ENCODE measurements at places on chromosomes 11 and 22. TPM values are rescaled to one million over a fixed set of nuclear protein-coding genes. Genes with fewer than 3 reads are reported as not detected.

The C11orf52 gene
- total RNA-seq, result not detected

GRCh38 chr11:11969380-11970215, 38.8 kb downstream of the DKK3 start:
- peak; percentile 71 for DNase-seq

DNA sequence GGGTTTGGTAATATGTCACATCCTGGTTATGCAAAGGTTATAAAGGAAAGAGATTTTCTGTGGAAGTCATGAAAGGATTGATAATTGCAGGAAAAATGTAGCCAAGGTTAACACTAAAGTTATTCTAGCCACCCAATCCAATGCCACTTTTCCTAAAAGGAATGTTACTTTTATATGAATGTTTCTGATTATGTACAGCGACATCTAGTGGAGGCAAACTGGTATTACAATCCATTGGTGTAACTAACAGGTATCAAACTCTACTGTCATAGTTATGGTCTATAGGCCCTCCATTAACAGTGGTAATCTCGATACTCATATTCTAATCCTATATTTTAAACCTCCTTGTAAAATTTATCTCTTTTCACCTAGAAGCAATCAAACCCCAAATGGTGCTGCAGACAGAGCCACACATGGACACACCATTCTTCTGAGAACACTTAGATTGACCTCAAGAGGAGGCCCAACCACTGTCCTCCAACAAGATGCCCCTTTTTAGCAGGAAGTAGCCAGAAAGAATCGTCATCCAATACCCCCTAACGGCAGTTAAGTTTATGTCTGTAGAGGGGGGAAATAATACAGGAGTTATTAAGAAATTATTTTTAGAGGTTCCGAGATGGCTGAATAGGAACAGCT, 74.9 kb upstream of the RAG2 start:
- DNase-seq, result no peak

DNA sequence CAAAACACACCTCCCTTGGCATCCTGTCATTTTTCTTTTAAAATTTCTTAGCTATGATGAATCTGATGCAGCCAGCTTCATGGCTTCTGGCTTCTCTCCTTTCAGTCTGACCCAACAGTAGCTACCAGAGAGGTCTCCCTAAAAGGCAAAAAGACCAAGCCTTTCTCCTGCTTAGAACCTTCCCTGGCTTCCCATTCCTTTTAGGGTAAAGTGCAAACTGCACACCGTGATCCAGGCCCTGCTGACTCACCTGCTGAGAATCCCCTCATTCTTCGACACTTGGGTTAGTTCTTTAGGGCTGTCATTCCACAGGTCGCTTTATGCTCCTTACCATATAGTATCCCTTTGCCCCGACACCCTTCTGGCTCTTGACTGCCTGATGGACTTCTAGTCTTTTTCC, 362.4 kb downstream of the MIAT start:
- no peak for DNase-seq

The STX5 gene
- 31.6 TPM for total RNA-seq

The USP2 gene
- total RNA-seq, result 1.7 TPM

GRCh38 chr11:95289378-95290101, 58.5 kb upstream of the SESN3 start:
- DNase-seq, result no peak

DNA sequence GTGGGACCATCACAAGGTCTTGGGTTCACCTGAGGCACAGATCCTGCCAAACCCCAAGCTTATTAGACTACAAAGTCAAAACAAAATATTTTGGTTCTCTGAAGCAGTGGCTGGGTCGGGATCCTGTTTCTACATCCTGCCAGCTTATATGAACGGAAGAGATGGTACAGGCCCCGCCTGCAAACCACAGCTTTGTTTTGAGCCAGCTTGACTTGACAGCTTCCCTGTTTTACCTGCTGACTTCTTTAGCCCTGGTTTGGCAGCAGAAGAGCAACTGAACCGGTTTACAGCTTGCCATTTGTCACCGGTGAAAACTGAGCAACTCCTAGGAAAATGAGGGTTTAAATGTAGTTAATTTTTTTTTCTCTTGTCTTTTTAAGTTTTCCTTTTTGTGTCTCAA, 11.4 kb downstream of the PACS1 start:
- DNase-seq, result peak; percentile 73

DNA sequence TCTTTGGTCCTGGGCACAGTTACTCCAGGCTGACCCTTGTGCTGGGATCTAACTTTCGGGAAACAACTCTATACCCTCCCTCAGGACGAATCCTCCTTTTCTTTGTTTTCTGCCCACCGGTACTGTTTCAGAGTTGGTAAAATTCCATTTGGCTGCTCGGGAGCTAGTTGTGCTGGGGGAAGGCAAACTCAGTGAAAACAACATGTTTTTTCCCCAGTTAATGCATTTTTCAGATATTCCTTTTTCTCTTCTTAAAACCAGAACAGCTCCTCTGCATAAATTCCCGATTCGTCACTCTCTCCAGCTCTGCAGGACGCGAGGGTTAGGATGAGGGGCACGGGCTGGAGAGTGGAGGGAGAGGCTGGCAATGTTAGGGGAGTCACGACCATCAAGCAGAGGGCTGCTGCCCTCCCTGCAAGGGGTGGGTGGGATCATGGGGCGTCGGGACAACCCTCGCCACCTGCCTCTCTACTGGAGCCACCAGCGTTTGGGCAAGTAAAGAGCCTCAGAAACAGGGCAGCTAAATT, 31.3 kb downstream of the LRRC10B start:
- DNase-seq, result no peak

- DNase-seq, result peak; percentile 63
Observed at GRCh38 chr22:46964773-46965550, 202.5 kb downstream of the TBC1D22A start.

The PATE4 gene
- not detected for total RNA-seq

GRCh38 chr22:26806445-26807175, 149.2 kb downstream of the MIAT start:
- DNase-seq, result no peak

DNA sequence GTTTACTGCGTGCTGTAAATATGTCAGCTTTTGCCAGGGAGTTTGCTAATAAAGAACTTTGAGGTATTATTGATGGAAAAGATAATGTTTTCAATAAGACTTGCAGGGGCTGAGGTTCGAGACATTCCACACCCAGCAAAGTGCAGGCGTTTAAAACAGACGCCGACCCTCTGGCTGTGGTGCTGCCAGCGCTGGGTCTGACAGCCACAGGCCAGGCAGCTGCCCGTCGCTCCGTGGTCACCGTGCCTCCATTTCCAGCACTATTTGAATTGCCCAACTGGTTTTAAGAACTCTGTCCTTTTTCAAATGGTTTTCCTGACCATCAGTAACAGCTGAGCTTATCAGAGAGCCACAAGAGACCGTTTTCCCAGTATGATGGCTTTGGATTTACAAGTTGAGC, 28.1 kb upstream of the ALX4 start:
- no peak for DNase-seq

The TTC28 gene
- total RNA-seq, result 71.8 TPM

- DNase-seq, result no peak
Observed at GRCh38 chr22:19661156-19661555, 53.1 kb upstream of the SEPTIN5 start.

DNA sequence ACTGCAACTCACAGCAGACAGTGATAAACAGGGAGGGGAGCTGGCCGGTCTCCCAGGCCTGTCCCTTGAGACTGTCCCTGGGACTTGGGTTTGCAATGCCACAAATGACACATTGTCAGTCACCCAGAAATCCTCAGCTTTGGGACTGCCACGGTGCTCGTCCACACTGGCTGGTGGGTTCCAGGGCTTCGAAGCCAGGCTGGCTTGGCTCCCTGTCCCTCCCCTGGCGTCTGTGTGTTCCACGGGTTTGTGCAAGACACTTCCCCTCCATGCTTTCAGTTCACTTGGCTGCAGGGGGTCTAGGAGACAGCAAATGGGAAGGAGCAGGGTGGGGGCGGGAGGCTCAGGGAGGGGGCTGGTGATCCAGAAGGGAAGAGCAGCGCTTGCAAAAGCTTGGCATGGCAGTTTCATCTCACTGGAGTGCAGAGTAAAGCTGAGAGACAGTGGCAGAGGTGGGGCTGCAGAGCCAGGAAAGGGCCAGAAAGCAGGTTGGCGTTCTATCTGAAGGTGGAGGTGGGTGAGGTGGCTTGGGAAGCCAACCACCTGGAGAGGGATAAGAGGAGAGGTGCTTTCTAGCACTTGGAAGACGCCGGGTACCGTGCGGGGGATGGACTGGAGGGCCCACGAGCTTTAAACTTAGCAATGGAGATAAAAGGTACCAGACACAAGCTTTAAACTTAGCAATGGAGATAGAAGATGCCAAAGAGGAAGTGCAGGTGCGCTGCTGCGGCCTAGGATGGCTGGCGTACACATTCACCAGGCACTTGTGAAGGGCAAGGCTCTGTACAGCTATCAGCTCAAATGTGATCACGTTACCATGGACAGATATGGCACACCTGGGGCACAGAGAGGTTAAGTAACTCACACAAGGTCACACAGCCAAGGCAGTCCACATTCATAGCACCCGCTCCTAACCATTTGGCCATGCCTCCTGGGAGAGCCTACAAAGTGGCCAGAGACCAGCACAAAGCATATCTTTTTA, 86.4 kb upstream of the SHISAL1 start:
- DNase-seq, result no peak

DNA sequence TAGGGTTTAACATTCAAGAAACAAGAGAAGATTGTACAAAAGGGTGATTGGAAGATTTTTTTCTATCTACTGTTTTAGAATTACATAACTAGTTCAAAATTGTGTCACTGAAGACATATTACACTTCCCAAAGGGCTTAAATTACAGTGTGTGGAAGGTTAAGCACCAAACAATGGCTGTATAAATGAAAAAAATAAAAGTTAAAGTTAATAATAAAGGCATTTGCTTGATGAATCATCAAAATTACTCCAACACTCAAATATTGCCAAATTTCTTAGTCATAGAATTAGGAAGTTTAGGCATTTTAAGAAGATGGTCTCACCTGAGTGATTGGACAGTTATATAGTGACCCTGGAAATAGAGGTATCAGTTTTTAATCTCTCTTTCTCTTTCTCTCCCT, 227.6 kb upstream of the CARD18 start:
- DNase-seq, result no peak

DNA sequence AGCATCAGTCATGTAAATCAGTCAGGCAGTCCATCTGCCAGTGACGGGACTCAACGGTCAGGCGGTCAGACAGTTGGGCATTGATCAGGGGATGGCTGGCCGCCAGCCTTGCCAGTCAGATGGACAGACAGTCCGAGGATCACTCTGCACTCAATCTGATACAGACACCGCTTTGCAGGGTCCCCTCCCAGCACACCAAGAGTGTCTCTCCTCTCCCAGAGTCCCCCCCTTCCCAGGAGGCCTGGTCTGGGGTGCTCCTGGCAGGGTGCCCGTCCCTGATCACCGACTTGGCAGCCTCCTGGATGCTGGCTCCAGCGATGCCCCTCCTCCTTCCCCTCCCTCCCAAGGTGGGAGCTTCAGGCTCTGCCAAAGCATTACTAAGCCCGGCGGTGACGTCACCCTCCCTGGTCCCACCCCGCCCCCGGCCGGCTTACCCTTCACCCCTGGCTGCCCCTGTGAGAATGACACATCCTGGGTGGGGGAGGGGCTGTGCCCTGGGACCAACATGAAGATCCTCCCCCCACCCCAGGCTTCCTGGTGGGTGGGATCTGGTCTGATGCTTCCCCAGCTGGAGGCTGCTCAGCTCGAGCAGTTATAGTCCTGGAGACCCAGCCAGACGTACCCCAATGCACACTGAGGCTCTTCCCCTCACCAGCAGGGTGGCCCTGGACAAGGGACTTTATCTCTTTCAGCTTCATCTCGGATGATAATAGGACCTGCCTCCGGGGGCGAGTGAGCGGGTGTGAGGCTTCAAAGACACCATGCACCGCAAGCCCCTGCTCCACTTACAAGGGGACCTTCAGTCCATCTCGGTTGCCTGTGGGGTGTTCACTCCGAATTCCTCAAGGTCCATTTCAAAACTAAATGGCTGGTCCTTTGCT, 69.2 kb downstream of the CD82 start:
- peak; percentile 89 for DNase-seq

The MGAT3 gene
- 0.99 TPM for total RNA-seq

The SLC43A1 gene
- total RNA-seq, result 32.4 TPM

DNA sequence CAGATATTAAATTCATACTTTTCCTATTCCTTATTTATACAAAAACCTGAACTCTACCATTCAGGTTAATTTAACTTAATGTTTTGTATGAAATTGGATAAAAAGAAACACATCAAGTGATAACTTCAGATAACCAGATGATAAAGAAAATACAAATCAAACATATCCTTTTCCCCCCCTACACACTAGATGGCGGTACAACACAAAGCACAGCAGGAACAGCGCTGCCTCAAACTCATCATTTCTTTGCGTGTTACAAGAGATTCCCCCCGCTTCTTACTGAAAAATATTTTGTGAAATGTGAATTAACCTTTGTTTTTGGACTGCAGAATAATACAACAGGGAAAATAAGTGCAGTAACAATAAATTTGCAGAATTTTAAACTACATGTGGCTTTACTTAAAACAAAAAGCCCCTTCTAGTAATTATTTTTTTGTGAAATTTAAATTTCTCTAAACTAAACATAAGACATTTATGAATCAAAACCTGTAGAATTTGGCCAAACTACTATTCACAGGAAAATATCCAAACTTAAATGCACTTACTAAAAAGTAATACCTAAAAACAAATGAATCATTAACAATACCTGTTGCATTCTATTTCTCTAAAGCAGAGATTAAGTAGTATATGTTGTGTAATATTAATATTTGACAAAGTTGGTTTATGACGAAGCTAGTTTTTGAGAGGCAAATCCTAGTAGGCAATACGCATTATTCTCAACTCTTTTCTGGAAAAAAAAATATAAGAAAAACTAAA, 74.4 kb downstream of the ARHGAP32 start:
- no peak for DNase-seq

DNA sequence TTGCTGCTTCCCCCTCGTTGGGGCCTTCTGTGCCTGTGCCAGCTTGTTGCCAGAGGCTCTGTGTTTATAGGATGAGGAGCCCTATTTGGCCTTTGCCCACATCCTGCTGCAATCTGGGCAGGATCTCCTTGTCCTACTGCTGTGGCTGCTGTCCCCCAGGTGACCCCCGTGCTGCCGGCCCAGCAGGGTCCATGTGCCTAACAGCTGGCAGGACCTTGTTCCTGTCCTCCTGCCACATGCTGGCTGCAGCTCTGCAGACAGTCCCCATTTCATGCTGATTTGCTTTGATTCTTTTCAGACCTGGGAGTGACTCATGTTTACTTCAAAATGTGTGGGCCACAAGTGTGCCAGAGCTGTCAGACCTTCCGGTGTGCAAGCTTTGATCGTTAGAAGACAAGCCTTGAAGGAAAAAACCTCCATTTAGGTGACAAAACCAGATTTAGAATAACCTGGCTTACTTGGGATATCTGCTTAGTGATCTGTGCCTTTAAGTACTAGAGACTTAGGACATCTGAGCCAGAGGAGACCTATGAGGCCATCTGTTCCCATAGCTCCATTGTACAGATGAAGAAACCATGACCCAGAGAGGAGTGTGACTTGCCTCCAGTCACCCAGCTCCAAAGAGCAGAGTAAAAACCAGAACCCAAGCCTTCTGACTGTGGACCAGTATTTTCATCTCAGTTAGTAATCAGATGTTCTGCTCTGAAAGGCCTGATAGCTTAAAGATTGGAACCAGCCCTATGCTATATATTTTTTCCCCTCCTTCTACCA, 11.1 kb downstream of the NAV2 start:
- DNase-seq, result peak; percentile 84
